ENCODE measurements at places on chromosomes 7 and 10.

- DNase-seq, result no peak
Observed at GRCh38 chr10:106712988-106713387, 451.5 kb downstream of the SORCS1 start.

- no peak for DNase-seq
Observed at GRCh38 chr7:74097937-74098614, 14.5 kb downstream of the LIMK1 start.

GRCh38 chr7:105958012-105958411, 5.1 kb upstream of the CDHR3 start:
- no peak for DNase-seq

DNA sequence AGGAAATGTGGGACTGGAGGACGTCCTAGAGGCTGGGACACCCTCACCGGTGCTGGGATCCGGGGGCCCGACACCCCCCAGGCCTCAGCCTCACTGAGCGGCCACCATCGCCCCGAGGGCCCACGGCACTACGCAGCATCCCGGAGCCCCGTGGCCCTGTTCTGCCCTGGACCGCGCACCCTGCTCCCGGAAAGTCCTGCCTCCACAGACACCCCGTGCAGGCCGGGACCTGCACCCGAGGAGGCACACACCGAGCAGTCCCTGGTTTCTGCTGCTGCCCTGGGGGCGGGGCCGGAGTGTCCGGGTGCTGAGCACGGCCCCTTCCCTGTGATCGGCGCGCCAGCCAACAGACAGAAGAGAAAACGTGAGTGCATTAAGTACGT, 18.1 kb upstream of the KNDC1 start:
- DNase-seq, result no peak

DNA sequence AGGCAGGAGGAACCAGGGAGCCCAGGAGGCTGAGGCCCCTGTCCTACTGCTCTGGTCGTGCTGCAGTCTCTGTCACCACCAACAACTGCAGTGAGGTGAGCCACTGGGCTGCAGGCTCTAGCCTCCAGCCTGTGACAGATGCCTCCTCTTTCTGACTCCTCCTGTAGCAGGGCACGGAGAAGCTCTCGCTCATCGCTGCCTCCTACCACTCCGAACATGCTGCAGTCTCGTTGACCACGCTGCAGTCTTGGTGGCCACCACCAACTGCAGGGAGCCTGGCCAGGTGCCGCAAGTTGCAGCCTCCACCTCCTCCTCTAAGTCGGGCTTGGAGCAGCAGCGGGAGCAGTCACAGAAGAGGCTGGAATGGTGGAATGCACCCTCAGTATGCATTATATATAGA, 22.1 kb upstream of the VOPP1 start:
- no peak for DNase-seq

DNA sequence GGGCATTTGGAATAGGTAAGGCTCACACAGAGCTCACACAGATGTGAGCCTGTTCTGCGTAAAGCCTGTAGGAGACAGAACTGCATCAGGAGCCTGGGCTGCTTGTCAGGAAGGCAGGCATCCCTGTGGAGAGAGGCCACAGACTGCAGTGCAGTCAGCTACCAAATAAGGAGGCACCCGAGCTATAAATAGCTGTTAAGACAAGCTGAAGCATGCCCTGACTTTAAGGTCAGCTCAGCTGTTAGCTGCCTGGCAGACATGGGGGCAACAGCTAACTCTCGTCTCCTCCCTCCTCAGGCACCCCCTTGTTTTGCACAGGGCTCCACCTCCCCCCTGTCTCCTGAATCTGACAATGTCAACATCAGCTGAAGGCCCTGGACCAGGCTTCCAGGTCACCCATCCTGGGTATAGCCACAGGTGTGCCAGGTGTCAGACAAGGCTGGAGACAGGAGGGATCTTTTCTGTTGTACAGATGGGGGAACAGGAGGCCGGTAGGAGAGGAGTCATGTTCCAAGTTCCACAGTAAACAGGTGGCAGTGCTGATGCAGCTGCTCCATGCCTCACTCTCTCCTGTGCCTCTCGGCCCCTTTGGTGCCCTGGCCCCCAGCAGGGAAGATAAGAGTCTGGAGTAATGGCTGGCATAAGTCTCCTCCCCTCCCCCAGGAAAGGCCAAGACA, 27.6 kb upstream of the MKRN1 start:
- DNase-seq, result no peak

DNA sequence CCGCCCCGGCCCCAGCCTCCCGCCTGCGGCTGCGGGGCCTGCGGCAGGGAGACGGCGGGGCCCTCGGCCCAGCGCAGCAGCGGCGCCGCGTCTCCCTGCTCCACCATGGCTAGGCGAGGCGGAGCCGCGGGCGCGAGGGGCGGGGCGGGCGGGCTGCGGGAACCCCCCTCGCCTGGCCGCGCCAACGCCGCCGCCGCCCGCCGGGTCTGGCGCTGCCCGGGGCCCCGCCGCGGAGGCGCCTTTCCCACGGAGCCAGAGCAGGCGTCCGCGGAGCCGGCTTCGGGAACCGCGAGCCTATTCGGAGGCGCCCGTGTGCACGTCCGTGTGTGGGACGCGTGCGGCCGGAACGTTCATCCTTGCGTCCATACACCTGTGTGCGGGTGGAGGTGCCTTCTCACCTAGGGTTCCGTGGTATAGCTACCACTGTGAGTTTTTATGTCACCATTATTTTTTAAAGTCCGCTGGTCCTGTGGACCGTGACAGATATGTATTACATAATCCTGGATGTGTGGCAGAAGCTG, at the start of gene DENND11:
Gene DENND11 (minus strand): TSS at position 120 of the 521 bp plus-strand sequence. CDS start 13 bp downstream, at position 107.
- peak; percentile 34 for DNase-seq

GRCh38 chr7:31852462-31852861, 165.4 kb downstream of the PPP1R17 start:
- DNase-seq, result no peak

DNA sequence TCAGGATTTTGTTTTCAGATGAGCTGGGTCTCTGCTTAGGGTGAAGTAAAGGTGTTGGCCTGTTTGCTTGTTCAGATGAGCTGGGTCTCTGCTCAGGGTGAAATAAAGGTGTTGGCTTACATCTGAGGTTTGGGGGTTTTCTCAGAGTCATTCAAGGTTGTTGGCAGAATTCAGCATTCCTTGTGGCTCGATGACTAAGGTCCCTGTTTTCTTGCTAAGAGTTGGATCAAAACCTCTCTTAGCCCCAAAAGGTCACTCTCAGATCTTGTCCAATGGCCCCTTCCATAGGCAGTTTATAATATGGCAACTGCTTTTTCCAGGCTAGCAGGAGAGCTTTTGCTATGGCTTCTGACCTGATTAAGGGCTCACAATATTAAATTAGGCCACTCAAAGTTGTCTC, 106.6 kb downstream of the ADAM22 start:
- no peak for DNase-seq

- no peak for DNase-seq
Observed at GRCh38 chr10:86481761-86482160, 39.8 kb downstream of the WAPL start.

GRCh38 chr7:96013836-96014235, 241.5 kb downstream of the DYNC1I1 start:
- no peak for DNase-seq

DNA sequence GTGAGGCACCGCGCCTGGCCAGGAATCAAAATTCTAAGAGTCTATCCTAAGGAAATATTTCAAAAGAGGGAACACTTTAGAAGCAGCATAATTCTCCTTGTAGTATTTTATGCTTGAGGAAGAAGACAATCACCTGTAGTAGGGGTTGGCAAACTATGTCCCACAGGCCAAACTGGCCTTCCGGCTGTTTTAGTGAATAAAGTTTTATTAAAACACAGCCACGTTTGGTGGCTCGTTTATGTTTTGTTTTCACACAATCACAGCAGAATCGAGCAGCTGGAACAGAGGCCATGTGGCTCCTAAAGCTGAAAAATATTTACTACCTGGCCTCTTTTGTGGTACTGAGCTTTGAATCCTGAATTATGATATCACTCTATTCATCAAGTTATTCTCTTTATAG, 131.7 kb upstream of the TNS3 start:
- DNase-seq, result no peak

DNA sequence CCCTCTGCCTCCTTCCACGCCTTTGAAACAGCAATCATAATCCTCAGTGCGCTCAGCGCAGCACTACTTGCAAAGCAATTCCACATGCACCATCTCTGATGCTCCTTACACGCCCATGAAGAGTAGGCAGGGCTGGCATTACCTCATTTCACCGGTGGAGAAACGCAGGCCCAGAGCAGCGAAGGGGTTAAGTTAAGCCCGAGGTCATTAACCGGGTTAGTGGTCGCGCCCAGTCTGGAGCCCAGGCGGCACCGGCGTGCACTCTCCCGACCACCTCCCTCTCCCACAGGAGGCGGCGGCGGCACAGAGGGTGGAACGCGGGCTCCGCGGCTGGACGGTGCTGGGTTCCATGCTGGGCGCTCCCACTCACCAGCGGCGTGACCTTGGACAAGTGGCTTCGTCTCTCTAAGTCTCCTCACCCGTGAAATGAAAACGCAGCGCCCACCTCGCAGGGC, 515 bp downstream of the FASTK start:
- DNase-seq, result no peak

DNA sequence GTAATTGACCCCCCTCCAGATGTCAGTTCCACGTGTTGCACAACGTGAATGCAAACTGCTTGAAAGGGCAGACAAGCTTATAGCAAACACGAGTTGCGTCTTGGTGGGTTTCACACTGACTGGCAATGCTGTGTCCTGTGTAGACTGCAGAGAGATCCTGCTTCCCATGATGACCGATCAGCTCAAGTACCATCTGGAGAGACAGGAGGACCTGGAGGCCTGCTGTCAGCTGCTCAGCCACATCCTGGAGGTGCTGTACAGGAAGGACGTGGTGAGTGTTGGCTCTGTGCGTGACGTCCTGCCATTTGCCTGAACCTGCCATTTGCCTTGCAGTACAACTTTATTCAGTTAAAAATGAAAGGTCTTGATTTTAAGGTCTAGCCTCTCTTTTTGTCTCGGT, 71.1 kb downstream of the INSYN2A start:
- DNase-seq, result no peak

DNA sequence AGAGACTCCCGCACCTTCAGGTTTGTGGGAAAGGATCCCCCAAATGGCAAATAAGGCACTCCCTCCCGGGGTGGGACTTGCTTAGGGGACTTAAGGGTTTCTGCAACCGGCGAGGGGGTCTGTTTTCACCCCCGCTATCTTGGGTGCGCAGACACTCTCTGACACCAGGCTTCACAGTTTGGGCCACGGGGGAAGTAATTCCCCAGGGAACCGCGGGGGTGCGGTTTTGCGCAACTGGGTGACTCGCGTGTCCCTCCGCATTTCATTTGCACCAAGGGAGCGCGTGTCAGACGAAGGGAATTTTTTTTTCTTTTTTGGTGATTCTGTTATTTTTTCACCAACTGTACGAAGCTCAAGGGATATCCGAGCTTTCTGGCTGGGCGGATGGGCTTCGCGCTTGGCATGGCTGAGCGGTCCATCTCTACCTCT, 1.7 kb downstream of the GRM8 start:
- no peak for DNase-seq

- no peak for DNase-seq
Observed at GRCh38 chr10:113362645-113363091, 190.2 kb upstream of the HABP2 start.

- no peak for DNase-seq
Observed at GRCh38 chr10:129965959-129966358, 1.9 kb upstream of the EBF3 start.

DNA sequence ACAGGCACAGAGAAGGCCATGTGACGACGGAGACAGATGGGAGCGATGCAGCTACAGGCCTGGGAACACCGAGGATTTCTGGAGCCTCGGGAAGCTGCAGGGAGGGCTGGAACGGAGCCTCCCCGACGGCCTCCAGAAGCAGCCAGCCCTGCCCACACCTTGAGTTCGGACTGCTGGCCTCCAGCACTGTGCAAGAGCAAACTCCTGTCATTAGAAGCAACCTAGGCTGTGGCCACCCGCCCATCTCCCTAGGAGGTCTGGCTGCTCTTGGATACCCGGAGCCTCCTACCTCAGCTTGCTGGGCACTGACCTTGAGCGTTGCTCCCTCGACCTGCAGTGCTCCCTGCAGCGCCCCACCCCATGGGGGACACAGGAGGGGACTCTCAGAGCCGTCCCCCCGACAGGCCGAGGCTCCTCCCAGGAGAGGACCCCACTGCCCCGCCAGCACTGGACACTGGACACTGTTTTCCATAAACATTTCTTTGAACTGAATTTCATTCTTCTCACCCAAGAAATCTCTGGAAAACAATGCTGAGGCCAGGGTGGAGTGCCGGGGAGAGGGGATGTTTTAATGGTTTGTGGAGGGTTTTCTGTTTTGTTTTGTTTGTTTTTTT, 22.5 kb upstream of the TNRC18 start:
- no peak for DNase-seq

DNA sequence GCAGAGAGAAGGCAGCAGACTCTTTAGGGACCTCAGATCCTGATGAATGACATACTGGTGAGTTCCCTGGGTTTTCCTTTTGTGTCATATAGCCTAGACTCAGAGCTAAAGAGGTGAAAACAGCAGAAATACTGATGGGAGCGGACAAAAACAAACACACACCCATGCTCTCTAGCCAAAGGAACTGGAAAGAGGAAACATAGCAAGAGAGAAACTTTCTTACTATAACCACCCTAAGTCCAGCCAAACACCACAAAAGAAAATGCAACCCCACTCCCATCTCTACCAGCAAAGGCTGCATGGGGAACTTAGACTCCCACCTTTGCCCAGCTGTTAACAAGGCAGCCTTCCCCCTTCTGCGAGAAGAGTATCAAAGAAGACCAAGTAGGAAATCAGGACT, 16.3 kb downstream of the GSAP start:
- no peak for DNase-seq

DNA sequence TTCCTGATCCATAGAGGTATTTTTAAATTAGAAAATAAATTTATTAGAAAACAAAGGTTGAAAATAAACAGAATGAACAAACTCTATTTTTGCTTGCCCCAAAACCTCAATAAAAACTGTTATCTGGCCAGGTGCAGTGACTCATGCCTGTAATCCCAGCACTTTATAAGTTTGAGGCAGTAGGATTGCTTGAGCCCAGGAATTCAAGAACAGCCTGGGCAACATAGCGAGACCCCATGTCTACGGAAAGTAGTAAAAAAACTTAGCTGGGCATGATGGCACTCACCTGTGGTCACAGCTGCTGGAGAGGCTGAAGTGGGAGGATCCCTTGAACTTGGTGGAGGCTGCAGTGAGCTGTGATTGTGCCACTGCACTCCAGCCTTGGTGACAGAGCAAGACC, 10.3 kb downstream of the SLK start:
- no peak for DNase-seq

- no peak for DNase-seq
Observed at GRCh38 chr10:97924678-97925077, 75.0 kb downstream of the GOLGA7B start.
